ENCODE measurements at places on chromosomes 6 and 20. TPM values are rescaled to one million over a fixed set of nuclear protein-coding genes. Genes with fewer than 3 reads are reported as not detected.

The KCNQ5 gene
- total RNA-seq, result 0.17 TPM

DNA sequence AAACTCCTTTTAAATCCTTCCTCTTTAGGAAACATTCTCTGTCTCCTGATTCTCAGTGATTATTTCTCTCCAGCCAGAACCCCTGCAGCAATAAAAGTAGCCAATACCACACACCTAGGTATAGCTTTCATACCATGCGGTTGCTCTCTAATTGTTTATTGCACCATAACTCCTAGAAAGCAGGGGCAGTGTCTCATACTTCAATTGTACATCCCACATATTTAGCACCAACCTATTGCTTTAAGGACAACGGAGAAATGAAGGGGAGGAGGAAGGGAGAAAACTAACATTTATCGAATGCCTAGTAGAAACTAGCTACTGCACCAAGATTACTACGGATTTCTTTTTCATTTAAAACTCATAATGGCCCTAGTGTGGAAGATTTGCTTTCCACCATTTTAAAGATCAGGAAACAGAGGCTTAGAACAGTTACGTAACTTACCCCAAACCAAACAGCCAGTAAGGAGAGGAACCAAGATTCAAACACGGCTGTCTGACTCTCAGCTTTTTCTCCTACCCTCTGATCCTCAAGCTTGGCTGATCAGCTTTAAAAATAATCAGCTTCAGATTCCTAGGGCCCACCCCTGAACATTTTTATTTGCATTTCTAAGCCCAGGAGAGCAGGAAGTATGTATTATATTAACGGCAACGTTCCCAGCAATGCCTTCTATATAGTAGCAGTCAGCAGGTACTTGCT lies 43.4 kb upstream of the ATXN1 start:
- H3K4me3 ChIP-seq, result no peak overlapping the region
- no peaks in the 10 kb centered on the region for H3K27me3 ChIP-seq
- no peaks in the 10 kb centered on the region for H3K4me1 ChIP-seq
- H3K36me3 ChIP-seq, result no peaks in the 10 kb centered on the region

DNA sequence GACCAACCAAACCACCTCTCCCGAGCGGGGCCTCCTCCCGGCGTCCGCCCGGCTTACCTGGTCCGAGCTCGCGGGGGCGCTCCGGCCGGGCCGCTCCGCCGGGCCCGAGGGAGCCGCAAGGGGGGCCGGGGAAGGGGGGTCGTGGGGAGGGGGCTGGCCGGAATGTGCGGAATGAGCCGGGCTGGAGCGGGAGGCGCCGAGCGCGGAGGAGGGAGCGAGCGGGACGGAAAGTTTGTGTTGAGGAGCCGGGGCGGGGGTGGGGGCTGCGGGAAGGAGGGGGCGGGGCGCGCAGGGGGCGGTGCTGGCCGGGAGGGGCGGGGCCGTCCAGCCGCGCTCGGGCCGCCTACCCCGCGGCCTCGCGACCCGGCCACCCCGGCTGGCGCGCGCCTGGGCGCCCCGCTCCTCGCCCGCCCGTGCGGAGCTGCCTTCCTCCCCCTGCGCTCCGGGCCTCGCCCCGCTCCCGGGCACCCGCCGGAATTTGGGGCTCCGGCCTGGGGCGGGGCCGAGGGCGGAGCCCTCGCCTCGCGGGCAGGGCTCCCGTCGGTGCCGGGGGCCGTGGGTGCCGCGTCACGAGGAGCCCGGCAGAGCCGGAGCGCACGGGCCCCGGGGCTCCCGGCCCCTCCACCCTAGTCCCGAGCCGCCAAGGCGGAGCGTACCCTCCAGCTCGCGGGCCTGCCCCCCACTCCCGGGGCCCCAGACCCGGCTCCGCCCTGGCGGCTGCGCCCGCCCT lies at the start of gene TEAD3:
Gene TEAD3 (minus strand): TSS at position 239 of the 730 bp plus-strand sequence.
- peak within 1 kb of the TSS; percentile 28 for H3K27ac ChIP-seq
- peak; percentile 66 for DNase-seq
- H3K27me3 ChIP-seq, result no peaks in the 10 kb centered on the region

DNA sequence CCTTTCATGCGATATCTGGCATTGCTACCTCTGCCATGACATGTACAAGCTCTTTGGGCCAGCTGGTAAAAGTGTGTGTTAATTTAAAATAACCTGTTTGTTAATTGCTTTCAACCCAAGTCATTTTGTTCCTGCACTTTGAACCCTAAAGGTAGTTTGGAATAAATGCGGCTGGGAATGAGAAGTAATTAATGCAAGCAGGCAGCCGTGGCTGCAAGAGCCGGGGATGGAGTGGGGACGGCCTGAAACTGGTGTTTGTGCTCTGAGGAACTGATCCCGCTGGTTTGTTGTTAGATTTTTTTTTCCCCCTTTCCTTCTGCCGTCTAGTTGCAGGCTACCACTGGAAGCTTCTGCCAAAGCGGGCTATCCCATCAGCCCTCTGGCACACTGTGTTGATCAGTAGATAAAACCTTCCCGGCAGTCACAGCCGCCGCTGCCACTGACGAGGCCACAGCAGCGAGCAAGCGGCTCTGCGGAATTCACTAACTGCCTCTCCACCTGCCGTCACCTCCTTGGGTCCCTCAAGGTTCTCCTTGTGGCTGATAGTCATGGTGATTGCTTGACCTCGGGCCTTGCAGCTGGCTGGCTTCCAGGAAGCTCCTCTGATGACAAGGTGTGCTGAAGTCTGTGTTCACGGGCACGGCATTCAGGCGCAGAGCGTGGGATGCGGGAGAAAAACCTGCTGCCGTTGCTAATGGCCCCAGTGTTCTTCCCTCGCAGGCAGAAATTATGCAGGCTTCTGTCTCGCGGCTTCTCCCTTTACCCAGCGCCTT lies 315.9 kb downstream of the TFAP2A start:
- no peaks in the 10 kb centered on the region for H3K27me3 ChIP-seq
- DNase-seq, result no peak
- no peak overlapping the region for H3K27ac ChIP-seq
- no peaks in the 10 kb centered on the region for H3K4me1 ChIP-seq
- no peaks in the 10 kb centered on the region for H3K36me3 ChIP-seq
- H3K4me3 ChIP-seq, result no peak overlapping the region

DNA sequence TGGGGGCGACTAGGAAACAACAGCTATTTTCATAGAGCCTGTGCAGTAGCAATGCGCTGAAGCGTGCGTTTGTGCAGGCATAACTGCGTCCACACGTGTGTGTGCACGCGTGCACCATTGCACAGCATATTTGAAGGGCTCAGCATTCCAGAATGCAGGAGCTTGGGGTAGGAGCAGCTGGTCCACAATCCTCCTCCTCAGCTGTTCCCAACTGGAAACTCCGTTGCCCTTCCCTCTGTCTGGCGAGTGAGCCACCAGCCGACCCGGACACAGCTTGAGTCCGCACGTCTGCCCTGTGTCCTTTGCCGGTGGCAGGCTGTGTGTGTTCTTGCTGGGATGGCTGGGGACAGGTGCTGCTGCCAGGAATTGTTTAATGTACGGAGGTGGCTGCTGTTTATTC lies 110.2 kb downstream of the SASH1 start:
- no peak for DNase-seq
- H3K36me3 ChIP-seq, result no peaks in the 10 kb centered on the region
- H3K4me3 ChIP-seq, result no peak overlapping the region
- H3K27ac ChIP-seq, result no peak overlapping the region

The TBX18 gene
- total RNA-seq, result 0.59 TPM

DNA sequence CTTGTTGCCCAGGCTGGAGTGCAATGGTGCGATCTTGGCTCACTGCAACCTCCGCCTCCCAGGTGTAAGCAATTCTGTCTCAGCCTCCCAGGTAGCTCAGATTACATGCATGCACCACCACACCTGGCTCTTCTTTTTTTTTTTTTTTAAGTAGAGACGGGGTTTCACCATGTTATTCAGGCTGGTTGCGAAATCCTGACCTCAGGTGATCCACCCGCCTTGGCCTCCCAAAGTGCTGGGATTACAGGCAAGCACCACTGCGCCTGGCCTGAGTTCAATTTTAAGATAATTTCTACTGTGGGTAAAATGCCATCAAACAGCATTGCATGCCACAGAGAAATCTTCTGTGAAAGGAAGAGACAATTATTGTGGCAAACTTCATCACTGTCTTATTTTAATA lies 633.1 kb downstream of the KIF16B start:
- no peak overlapping the region for H3K4me3 ChIP-seq
- H3K27me3 ChIP-seq, result no peaks in the 10 kb centered on the region
- no peak overlapping the region for H3K27ac ChIP-seq
- H3K4me1 ChIP-seq, result no peaks in the 10 kb centered on the region

The OPRL1 gene
- 0.79 TPM for total RNA-seq

- no peaks in the 10 kb centered on the region for H3K27me3 ChIP-seq
- no peak for DNase-seq
- peak within 1 kb of the TSS; percentile 86 for H3K27ac ChIP-seq
- peaks cover 85% of the 10 kb centered on the region for H3K4me1 ChIP-seq
- peaks cover 2% of the 10 kb centered on the region for H3K36me3 ChIP-seq
These were observed at the start of gene APOM for GRCh38 chr6:31655349-31656237. Gene APOM, plus strand, starts transcription at chr6:31655894. Its CDS starts 73 bp downstream, at chr6:31655967.

DNA sequence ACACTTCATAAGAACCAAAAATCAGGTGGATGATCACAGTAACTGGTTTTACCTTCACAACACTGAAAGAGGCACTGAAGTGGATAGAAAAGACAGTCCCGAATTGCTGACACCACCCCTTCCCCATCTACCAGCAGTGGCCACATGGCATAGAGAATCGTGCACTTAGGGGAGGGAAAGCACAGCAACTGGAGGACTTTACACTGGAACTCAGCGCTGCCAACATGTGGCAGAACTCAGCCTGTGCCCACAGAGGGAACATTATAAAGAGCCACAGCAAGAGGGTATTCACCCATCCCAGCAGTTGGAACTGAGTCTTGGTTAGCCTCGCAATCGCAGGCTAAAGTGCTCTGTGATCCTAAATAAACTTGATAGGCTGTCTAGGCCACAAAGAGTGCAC lies 6.5 kb upstream of the KIAA1586 start:
- DNase-seq, result no peak
- H3K4me1 ChIP-seq, result no peaks in the 10 kb centered on the region
- H3K4me3 ChIP-seq, result no peak overlapping the region
- H3K36me3 ChIP-seq, result no peaks in the 10 kb centered on the region

DNA sequence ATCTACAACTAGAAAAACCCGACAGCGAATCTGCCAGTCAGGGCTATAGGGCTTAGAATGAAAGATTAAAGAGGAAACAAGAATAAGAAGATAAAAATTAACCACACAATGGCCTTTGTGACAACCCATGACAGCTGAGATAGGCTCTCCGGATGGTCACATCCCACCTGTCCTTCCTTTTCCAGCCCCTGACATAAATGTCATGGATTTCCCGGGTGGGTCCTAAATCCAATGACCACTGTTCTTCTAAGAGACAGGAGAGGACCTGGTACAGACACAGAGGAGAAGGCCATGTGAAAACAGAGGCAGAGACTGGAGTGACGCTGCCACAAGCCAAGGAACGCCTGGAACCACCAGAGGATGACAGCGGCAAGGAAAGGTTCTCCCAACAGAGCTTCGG lies 41.8 kb downstream of the ATXN1 start:
- DNase-seq, result no peak
- H3K4me1 ChIP-seq, result peaks cover 2% of the 10 kb centered on the region
- H3K36me3 ChIP-seq, result no peaks in the 10 kb centered on the region
- no peaks in the 10 kb centered on the region for H3K27me3 ChIP-seq

DNA sequence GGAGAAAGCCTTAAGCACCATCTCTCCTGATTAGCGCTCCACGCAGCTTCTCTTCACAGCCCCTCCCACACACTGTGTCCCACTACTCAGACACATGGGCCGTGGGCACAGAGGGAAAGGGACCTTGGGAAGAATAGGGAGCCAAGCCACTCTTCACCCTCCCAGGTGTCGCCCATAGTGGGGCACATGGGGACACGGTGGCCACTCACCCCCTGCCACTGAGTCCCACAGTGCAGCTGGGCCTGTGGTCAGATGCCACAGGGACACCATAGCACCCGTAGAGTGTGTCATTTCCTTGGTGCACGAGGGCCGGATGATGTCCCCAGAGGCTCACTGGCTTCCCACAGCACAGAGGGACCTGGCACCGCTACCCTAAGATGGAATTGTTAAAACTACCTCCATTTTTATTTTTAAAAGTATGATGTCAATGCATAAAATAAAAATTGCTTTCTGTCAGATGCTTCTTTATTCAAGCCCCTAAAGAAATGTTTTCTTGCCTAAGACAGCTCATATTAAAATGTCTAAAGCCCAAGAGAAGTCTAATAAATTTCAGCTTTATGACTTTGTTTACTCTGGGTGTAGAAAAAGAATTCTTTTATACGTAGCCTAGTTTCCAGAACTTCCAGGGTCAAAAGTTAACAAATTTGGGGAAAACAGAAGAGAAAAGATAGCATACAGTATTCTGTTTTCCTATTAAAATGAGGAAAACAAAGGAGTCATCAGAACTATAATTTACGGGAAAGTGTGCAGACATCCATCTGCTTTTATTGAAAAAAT lies 191.0 kb upstream of the SNX9 start:
- no peaks in the 10 kb centered on the region for H3K27me3 ChIP-seq
- peaks cover 13% of the 10 kb centered on the region for H3K36me3 ChIP-seq
- DNase-seq, result no peak

The PCED1A gene
- 12.5 TPM for total RNA-seq

The GRM1 gene
- under 0.01 TPM for total RNA-seq

All from liver (tissue), 10 donors.